ENCODE measurements at places on chromosomes 1 and 21.

GRCh38 chr1:86636898-86637297 is 67.5 kb upstream of the SH3GLB1 start:
- DNase-seq, result no peak

DNA sequence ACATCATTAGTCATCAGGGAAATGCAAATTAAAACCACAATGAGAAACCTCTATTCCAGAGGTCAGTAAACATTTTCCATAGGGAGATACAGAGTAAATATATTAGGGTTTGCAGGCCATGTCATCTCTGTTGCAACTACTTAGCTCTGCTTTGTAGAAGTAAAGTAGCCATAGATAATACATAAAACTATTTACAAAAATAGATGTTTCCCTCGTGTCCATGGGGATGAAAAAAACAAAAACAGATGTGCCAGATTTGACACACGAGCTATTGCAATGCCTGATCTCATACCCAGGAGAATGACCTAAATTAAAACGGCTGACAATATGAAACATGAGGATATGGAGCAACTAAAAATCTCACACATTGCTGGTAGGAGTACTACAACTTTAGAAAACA is 17.3 kb downstream of the LTN1 start:
- DNase-seq, result peak; percentile 57

DNA sequence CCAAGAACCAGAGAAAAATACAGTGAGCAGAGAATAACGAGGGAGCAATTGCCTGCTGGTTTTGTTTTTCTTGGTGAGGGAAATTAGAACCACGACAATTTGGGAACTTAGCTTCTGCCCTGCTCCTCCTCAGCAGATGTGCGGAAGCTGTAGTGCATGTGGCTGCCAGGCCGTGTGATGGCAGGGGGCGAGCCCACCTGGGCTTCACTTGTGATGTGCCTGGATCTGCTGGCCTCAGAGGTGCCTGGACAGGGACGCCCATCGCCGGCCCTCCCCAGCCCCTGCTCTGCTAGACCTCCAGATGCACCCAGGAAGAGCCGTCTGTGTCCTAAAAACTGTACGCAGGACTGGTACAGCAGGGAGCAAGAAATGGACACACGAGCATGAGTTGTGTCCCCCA is 28.5 kb upstream of the C1orf174 start:
- DNase-seq, result no peak

DNA sequence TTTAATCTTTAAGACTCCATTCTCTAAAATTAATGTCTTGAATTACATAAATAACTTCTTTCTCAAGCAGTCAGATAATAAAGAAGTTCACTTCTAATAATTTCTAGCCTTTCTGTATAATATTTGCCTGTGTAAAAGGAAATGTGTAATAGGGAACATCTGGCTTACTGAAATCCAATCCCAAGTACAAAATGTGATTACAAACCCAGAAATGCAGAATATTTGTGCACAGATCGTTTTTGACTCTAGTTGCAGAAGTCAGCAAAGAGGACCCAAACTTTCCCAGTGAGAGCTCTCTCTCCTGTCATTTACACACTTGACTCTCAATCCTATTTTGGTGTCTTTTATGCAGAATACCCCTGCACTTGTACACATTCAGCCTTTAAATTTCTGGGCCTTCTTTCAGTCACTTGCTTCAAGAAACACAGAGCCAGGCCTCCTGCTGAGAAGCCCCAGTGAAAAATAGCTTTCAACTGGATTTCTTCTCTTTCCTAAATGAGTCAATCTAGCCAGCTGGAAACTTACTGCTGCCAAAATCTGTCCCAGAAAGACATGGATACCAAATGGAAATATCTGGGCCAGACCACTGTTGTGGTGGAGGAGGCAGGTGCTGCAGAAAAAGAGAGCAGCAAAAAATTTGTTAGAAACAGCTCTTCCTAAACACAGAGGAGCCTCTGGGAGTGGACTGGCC is 68.5 kb upstream of the ADAM30 start:
- peak; percentile 75 for DNase-seq

DNA sequence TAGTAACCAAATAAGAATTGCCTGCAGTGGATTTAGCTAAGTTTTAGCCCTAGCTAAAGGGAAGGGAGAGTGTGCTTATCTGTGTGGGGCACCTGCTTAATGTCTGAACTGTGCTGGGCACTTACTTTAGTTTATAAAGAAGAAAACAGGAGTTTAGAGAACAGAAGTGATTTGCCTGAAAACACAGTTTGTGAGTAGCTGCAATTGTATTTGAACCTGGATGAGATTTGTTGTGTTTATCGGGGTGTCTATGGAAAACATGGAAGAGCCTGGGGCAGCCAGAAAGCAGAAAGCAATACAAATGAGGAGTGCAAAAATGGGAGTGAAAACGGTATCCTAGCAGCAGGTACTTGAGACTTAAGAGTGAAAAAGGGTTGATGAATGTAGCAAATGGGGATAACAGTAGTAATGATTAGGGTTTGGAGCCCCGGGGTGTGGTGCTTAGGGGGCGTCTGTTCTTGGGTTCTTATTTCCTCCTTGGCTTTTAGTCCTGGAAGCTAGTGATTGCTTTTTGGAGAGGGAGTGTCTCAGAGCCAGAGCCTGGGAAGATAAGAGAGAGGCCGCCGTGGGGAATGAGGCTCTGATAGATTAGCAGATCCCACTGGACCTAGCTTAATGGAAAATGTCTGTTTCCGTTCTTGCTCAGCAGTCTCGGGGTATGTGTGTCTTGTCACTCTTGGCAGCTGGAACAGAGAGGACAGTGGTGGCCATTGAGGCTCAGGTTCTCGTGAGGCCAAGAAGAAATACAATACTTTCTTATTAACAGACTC is 5.6 kb downstream of the PRCC start:
- no peak for DNase-seq

DNA sequence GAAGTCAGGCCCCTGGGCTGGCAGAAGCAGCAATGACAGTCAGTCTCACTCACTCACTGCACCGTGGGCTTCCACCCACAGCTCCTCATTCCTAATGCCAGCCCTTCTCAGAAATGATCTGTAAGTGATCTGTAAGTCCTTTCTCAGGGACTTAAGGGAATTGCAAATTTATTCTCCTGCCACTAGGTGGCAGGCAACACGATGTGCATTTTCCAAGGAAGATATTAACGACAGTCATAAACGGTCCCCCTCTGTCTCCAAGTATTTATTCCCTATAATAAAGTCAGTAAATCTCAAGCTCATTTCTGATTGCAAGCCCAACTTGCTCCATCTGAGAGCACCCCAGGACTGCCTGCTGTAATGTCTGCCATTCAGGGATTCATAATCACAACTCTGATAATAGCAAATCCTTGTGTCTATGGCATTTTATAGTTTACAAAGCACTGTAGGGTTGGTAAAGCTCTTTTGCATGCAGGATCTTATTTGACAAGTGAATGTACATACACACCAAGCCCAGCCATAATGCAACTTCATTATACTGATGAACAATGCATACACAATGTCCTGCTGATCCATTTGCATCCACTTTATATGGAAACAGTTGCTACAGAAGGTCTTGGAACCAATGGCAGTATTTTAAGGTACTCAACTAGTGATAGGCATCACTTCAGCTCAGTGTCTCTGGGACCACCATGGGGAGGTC is 380.5 kb upstream of the CAMK1G start:
- DNase-seq, result peak; percentile 78

DNA sequence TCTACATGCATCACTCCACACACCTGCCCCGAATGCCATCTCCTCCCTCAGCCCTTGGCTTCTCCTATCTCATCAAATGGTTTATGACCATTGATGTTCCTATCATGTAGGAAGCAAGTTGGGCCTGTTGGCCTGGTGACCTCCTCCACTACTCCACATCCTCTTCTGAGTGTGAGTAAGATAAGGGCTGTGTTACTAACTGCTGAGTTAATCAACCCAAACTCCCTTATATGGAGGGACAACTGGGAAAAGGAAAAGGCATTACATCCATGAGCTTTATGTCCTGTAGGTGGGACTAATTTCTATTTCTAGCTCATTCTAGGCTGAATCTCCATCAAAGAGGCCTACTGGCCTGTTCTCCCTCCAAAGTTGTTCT is 57.6 kb downstream of the WLS start:
- no peak for DNase-seq

GRCh38 chr1:33089457-33089856 is 8.5 kb downstream of the AZIN2 start:
- DNase-seq, result no peak

DNA sequence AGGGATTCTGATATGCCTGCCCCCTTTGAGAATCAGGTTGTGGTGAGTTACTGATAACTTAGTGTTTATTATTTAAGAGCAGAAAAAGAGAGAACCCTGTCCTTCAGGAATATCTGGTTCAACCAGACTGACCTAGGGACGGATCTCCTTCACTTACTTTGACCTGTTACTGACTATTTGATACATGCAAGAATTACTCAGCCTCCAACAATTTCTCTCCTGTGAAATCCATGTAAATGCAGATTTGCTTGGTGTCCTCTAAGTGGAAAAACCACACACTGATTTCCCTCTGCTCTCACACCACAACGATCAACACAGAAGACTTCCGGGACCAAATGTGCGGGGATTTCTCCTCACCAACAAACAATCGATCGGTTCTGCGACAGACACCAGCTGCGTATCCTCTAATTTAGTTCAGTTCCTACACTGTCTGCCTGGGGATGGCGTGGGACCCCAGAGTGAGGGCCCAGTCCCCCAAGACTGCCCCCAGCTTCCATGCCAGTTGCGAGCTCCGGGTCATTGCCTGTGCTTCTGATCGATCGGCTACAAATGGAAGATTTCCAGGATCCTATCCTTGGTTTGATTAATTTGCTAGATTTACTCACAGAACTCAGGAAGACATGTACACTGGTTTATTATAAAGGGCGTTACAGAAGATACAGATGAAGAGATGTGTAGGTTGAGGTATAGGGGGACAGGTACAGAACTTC is 51.7 kb downstream of the BACE2 start:
- no peak for DNase-seq

DNA sequence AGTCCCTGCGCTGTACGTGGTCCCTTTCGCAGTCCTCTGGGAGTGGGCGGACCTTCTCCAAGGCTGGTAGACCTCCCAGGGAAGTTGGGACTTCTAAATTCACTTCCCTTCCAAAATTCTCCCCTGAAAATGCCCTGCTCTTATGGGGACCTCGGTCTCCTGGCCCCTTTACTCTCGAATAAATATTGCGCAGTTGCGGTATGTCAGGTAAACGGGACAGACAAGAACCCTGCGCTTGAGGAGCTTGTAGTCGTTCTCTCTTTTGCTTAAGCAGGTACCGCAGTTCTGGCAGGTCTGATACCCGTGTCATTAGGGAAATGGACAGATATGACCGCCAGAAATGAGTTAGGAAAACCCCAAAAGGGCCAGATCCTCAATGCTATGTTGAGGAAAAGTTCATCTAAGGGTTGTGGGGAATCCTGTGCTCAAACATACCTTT is 561 bp downstream of the KIF2C start:
- DNase-seq, result no peak

DNA sequence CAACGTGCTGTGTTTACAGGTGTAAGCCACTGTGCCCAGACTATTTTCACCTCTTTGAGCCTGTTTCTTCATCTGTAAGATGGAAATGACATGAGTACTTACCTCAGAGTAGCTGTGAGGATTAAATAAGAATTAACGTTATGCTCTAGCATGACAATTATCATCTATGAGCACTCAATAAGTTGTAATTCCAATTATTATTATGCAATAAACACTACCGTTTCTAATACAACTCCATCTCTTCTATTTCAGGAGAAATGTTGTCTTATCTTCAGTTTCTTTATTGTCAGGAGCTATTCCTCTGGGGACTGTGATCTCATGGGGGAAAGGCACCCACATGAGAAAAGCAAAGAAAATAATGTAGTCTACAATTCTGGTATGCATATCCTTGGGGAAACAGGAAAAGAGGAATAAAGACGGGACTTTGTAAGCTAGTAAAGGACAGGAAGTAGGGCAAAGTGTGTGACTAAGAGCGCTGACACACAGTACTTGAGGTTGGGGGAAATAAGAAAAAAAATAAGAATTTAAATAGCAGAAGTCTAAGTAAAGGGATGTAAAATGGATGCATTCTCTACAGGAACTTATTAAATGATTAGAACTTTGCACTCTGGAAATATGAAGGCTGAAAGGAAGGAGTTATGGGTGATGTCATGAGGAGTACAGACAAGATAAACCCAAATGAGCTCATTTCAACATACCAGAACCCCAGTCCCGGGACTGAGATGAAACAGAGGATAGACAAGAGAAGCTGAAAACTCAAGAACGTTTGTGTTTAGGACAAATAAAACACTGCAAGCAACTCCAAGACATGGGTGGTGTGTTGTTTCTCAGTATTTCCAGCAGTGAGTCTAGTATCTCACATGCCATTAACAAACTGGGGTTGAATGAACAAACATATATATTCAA is 9.8 kb downstream of the PHC2 start:
- peak; percentile 29 for DNase-seq

DNA sequence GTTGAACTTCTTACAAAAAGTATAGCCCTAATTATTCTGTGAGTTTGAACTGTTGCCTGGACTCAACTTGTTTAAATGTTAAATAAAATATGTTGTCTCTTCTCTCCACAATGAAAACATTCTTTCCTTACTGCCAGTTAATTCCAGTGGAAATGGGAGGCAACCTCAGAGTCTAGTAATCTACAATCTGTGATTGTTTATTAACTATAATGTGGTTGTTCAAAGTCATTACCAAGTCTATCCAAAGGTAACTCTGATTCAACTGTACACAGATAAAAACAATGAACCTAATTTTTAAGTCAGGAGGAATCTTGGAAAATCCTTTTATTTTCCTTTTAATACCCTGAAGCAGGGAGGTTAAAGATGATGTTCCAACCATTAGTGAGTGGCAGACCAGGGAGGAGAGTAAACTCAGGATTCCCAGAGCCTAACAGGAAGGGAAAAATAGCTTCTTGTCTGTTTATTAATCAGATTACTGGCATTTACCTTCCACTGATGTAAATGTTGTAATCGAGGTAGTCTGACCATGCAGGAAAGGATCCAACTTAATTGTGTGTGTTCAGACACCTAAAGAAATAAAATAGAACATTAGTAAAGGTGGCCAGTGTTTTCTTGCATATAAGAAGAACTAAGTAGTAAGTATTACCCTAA is 57.1 kb upstream of the TBX15 start:
- no peak for DNase-seq

DNA sequence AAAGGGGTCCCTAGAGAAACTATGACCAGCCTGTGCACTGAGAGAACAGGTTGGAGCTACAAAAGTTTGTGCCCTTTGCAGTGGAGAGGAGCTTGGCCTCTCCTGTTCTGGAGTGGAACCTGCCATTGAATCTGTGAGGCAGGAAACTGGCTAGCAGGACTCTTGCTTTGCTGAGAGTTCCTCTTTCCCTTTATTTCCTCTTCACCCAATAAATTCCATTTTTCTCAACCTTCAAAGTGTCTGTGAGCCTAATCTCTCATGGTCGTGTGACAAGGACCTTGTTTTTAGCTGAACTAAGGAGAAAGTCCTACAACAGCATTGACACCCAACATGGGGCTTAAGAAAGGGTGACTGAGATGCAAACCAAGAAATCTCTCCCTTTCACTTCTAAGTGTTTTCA is 42.7 kb upstream of the FASLG start:
- DNase-seq, result no peak

GRCh38 chr1:28326984-28327383 is 1.9 kb upstream of the MED18 start:
- DNase-seq, result no peak

All from adipocyte (in vitro differentiated cells).